T follicular helper cell (primary cell): ENCODE measurements at places on chromosomes 12 and 14.

DNA sequence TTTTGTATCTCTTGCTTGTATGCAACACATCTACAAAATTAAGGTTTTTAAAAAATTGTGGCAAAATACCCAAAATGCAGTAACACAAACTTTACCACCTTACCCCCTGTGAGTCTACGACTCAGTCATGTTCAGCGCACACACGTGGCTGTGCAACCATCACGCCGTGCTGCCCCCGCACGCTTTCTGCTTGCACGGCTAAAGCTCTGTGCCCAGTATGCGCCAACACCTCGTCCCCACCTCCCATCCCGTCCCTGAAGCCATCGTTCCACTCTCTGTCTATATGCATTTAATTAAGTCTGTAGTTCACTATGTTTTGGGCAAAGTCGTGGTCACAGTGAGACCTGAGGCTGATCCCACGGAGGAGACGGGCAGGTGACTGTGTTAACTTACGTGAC is 36.4 kb downstream of the FZD10 start:
- no peak for DNase-seq

GRCh38 chr14:53927171-53927570 is 29.5 kb downstream of the BMP4 start:
- no peak for DNase-seq

- DNase-seq, result no peak
These were observed 61.3 kb downstream of the PHLDA1 start for GRCh38 chr12:75970310-75970709.

- DNase-seq, result no peak
These were observed 48.3 kb downstream of the EML1 start for GRCh38 chr14:99841436-99842071.

GRCh38 chr14:84127495-84127894 is 1402.4 kb upstream of the FLRT2 start:
- no peak for DNase-seq

GRCh38 chr12:90250766-90251165 is 542.1 kb upstream of the ATP2B1 start:
- no peak for DNase-seq

- no peak for DNase-seq
These were observed 59.6 kb upstream of the FERMT2 start for GRCh38 chr14:53010193-53011040.

DNA sequence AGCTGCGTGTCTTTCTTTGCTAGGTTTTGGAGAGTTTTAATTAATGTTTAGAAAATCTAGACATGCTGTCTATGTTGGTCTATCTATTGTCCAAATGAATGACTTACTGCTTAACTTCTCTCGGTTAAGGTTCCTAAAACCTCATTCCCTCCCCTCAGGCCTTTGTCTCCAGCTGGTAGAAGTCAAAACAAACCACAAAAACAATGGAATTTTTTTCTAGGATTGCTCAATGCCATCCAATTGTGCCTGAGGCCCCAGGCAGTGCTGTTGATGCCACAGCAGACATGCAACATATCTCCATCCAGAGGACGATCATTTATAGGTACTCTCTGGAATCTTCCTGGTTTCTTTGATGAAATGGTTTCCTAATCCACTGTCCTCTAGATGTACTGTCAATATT is 448.2 kb upstream of the TBX3 start:
- DNase-seq, result no peak

- DNase-seq, result no peak
These were observed 8.0 kb upstream of the CPNE6 start for GRCh38 chr14:24063263-24063836.

- no peak for DNase-seq
These were observed 28.6 kb downstream of the PACS2 start for GRCh38 chr14:105343194-105343593.

GRCh38 chr14:87679866-87680265 is 313.1 kb downstream of the GALC start:
- DNase-seq, result no peak

- DNase-seq, result peak; percentile 53
These were observed 29.1 kb upstream of the LRTM2 start for GRCh38 chr12:1791104-1791841.

DNA sequence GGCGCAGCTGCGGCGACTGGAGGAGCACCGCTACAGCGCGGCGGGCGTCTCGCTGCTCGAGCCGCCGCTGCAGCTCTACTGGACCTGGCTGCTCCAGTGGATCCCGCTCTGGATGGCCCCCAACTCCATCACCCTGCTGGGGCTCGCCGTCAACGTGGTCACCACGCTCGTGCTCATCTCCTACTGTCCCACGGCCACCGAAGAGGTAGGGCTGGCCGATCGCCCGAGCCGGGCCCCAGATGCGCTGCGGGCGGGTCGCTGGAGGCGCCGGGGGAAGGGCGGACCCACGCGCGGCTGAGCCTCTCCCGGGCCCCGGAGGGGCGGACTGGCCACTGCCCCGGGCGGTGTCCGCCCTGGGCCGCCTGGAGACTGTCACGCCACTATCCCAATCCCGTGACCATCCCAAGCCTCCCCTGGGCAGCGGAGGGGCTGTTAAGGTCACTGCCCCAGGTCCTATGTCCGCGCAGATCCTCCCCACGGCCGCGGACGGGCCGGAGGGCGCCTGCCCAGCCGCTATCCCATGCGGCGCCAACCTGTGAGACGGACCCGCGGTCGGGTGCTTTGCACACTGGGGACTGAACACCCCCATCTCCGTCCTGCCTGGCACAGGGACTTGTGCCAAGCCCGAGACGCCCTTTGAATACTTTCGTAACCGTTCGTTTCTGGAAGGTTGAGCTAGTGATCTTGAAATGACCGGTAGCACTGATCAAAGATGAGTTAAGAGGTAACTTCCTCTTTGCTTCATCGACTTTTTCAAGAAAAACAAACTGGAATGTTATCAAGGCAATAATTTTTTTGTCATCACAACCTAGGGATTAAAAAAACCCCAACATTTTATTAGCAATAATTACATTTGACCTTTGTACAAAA is 725 bp downstream of the CHPT1 start:
- DNase-seq, result no peak

- DNase-seq, result no peak
These were observed 101.7 kb downstream of the TMTC1 start for GRCh38 chr12:29682088-29682487.

- DNase-seq, result no peak
These were observed 83.8 kb downstream of the SRGAP1 start for GRCh38 chr12:63928305-63928704.

GRCh38 chr12:5102806-5103205 is 59.1 kb downstream of the KCNA5 start:
- DNase-seq, result no peak

DNA sequence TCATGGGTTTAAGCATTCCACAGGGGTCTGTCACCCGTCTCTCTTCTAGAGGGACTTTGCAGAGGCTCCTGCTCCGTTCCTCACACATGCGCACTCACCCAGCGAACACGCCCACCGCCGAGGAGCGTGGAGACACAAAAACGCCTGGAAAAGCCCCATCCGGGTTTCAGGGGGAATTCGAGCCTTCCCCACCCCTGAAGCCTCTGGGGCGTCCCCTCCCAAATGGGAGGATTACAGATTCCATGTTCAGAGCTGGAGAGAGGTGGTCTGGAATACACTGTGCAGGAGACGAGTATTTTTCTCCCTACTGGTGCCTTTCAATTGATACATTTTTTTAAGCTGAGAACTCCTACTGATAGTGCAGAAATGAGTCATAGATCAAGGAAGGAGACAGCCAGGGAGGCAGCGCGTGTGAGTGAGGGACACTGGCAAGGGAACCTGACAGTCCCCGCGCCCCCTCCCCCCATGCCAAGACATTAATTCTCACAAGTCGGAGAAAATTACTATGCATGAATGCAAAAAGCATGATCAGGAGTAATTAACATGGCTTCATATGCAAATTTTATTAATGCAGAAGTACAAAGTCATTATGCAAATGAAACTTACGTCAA is 36.9 kb downstream of the BCL11B start:
- DNase-seq, result peak; percentile 87

DNA sequence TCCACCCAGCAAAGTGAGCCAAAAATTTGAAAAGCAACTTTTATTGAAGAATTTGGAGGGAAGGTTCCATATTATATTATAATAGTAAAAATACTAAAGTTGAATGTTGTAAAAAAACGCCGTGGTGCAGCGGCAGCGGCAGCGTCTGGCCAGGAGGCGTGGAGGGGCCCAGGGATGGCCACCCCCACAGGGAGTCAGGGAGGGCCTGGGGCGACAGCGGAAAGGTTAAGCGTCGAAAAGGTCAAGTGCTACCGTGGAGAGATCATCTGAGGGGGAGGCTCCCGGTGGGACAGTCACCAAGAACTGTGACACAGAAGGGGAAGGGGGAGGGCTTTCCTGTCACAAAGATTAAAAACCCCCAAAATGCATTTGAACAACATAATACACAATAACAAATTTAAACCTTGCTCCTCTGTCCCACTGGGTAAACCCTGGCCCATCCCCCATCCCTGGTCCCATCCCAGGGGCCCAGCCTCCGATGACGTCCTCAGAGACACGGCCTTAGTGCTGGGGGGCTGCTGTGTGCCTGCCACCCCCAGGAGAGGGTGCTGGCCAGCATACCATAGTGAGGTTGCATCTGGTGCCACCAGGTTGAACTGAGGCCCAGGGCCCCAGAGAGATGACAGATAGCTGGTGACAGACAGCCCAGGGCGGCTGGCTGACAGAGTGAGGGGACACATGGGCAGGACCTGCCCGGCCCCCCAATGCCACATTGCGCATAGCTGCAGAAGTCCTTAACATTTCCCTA is 16.6 kb downstream of the SIVA1 start:
- DNase-seq, result no peak

- no peak for DNase-seq
These were observed 7.8 kb upstream of the TBX3 start for GRCh38 chr12:114691763-114692185.

GRCh38 chr12:124231980-124232653 is 62.8 kb upstream of the RFLNA start:
- DNase-seq, result no peak

- no peak for DNase-seq
These were observed 105.5 kb downstream of the SYT1 start for GRCh38 chr12:78970041-78970440.

GRCh38 chr14:43898687-43899086 is 608.4 kb downstream of the FSCB start:
- DNase-seq, result no peak

GRCh38 chr12:71704920-71705319 is 19.0 kb downstream of the TMEM19 start:
- no peak for DNase-seq

GRCh38 chr14:52094546-52095271 is 25.9 kb upstream of the NID2 start:
- no peak for DNase-seq

GRCh38 chr12:32604565-32604964 is 74.5 kb upstream of the DNM1L start:
- no peak for DNase-seq

- DNase-seq, result no peak
These were observed 205.3 kb upstream of the HMGA2 start for GRCh38 chr12:65619018-65619417.

DNA sequence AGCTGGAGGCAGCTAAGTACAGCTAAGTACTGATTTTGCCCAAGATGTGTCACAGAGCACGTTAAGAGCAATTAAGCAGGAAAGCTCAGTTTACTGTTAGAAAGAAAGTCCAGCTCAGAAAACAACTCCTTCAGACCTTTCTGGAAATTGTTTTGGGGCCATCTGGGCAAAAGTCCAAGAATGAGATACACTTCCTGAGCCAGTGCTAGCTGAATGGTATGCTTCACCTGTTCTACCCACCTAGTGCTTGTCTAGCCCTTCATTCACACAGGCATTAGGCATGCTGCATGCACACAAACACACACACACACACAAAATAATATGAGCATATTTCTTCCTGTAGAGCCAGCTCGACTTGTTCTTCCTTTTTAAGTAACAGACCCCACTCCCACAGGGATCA is 6.6 kb upstream of the IKZF4 start:
- DNase-seq, result no peak

GRCh38 chr14:102828151-102828550 is 50.9 kb downstream of the TRAF3 start:
- DNase-seq, result no peak

DNA sequence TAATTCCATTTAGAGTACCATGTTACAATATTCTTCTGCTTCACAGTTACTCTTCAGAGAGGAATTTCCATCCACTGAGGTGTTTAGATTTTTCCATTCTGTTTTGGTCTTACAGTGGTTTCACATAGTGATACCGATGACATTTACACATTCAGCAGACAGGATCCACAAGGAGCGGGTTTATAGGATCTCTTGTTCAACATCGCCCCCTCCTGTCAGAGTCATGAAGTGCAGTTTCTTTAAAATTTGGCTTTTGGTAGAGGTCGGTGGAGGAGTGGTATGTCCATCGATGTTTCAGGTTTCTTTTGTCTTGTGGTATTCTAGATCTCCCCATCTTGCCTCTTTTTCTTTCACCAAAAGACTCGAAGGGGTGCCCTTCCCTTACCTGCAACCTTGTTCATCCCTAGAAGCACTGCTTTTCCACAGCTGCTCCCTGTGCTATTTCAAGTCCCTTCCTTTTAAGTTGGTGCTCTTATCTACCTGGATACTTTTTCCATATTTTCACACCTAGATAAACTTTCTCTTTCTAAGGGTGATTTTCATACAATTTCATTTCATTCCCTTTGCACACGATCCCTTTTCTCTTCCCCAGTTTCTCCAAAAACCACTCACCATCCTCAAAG is 181.3 kb downstream of the ITPR2 start:
- no peak for DNase-seq

- DNase-seq, result no peak
These were observed 41.2 kb upstream of the SLC2A13 start for GRCh38 chr12:40146800-40147797.
